GM18507 (cell line): ENCODE measurements at places on chromosomes 2 and 18.

DNA sequence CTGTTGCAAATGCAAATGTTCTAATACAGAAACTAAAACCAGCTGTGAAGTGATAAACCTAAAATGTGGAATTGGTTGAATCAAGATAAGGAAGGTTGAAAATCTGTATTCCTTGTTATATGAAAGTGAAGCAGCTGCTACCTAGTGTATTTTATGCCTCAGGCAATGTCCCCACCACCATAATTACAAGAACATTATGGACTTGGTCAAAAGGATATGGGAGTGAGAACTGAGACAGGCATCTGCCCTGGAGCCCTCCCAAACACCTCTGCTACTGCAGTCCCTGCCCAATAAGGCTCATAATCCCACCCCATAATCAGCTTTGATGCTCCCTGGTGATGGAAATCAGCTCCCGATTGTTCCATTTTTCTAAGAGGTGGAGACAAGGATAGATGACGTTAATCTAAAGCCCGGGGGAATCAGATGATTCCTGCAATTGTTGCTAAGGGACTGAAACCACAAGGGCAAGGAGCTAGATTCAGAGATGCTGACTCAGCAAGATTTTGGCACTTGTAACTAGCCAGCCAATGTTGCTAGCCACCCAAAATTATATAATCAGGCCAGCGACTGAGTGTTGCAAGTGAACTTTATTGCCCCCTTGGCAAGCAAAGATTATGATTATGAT, 69.5 kb downstream of the EVA1A start:
- DNase-seq, result no peak

DNA sequence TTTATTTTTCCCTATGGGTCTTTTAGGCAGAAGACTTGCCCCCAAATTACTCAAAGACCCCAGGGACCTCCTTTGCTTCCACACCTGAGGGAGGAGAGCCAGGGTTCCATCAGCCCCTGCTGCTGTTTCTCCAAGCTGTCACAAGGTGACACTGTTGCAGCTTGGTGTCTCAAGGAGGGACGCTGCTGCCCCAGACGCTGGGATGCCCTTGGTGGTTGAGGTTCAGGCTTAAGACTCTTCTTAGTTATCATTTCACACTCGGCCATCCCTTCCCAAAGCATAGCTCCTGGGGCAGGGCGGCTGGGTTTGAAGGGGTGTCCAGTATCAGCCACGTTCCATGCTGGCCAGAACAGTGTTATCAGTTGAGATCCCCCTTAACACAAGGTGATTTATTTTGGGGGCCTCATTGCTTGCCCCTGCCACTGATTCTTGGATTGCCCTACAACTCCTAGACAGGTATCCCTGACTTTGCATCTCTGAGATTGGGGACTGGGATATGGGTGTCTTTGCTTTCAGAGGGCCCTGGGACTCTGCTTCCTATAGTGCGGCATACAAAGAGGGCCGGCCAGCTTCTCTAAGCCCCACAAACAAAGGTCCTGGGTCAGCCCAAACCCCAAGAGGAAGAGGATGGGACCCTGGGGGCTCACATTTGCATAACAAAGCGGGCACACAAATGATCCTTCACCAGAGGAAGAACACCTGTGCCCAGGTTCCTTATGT, 22.7 kb downstream of the GPR55 start:
- peak; percentile 48 for DNase-seq

- no peak for DNase-seq
Measured at GRCh38 chr2:191030521-191031154, 16.7 kb upstream of the STAT1 start.

- DNase-seq, result no peak
Measured at GRCh38 chr2:41697389-41697788, 350.4 kb upstream of the PKDCC start.

GRCh38 chr2:203820969-203821368, 46.6 kb upstream of the CTLA4 start:
- DNase-seq, result no peak

DNA sequence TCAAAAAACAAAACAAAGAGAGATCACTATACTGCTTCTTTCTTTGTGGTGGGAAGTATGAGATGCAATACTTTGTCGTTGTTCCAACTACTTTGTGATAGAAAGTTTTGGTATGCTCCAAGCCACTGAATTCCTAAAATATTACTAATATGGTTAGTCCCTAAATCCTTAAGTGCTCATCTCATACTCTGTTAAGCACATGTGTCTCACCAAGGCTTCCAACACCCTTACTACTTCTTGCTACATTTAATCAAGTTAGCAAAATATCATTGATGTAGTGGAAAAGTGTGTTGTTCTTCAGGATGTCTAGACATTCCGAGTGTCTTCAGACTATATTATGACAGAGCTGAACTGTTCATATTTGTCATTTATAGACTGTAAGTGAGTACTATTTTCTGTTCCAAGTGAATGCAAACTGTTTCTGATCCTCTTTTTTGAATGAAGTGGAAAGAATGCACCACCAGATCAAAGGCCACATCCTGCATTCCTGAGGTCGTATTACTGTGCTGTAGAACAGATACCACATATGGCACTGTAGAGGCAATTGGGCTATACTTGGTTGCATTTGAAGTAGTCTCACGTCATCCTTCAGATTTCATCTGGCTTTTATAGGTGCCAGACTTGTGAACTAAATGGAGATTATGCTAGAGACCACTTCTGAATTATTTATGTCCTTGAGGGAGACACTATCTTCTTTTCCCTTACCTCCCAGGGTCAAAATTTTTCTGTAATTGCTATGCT, 298.4 kb upstream of the ZNF521 start:
- DNase-seq, result no peak

GRCh38 chr2:38153476-38154135, 77.7 kb upstream of the CYP1B1 start:
- no peak for DNase-seq

- no peak for DNase-seq
Measured at GRCh38 chr2:158049129-158049855, 52.4 kb upstream of the UPP2 start.

DNA sequence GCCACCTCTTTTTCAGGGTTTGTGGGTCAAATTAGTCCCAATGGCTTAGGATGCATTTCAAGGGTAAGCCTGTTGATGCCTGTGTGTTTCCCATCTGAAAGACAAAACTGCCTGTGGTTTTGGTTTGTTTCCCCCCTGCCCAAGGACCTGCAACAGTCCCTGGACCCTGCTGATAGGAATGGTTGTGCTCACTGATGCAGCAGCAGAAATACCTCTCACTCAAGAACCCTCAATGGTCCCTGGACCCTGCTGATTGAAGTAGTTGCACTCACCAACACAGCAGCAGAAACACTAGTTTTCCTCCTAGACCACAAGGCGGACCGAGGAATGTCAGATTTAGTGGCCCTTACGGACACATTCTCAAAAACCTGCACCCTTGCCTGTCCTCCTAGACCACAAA, 386.9 kb downstream of the NUP35 start:
- DNase-seq, result no peak

DNA sequence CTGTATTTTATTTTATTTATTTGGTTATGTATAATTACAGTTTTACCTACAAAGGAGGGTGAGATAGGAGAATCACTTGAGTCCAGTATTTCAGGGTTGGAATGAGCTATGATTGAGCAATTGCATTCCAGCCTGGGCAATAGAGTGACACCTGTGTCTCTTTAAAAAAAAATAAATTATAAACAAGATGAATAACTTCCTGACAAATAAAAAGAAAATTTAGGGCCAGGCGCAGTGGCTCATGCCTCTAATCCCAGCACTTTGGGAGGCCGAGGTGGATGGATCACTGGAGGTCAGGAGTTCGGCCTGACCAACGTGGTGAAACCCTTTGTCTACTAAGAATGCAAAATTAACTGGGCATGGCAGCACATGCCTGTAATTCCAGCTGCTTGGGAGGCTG, 17.3 kb downstream of the MTA3 start:
- no peak for DNase-seq

DNA sequence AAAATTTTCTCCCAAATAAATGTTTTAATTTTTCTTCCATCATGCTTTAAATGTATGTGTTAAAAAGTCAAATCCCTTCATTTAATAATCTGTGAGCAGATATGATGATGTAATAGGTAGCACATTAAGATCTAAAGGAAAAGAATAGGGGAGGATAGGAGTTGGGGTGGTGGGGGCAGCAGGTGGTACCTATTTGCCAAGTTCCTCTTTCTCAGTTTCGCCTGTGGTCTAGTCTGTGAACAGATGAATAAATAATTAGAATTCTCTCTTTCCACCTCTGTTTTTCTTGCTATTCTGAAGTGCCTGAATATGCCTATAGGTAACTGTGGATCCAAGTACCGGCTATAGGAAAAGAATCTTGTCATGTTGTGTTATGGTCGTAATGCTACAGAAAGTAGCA, 152.5 kb downstream of the NRXN1 start:
- no peak for DNase-seq

DNA sequence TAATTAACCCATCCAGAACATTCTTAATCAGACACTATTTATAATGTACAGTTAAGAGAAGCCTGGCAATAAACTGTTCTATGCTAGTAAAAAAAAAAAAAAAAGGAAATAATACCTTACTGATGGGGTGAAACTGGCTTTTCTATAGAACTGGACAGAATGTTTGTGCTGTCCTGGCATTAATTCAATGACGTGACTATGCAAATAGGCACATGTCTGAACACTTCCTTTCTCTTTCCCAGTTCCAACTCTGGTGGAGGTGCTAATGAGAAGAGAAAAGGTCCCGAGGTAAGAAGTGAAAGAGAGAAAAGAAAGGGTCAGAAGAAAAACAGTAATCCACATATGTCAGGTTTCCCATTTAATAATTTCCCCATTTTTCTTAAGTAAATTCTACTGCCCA, 508.4 kb downstream of the ZEB2 start:
- DNase-seq, result no peak

DNA sequence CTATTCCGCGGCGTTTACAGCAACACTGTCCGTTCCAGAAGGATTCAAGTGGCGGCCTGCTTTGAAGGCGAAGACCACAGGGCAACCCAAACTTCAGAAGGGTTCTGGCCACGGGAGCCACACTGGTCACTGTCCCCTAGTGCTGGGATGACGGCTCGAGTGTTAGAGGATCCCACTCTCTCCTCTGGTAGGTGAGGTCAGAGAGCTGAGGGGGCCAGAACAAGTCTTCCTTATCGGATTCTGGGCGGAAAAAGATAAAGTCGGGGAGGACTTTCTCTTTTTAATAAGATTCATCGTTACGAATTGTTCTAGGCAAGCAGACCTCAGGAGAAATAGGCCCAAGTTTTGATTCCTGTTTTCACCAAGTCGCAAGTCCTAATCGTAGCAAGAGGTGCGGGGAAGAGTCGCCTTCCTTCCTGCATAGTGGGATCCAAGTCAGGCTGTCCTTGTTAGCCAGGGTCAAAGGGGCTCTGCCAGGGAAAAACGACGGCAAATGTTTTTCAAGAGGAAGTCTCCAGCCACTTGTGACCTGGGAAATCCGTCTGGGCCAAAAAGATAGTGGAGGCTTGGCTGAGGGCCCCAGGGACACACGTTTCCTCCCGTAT, 864 bp upstream of the MYL12A start:
- no peak for DNase-seq

DNA sequence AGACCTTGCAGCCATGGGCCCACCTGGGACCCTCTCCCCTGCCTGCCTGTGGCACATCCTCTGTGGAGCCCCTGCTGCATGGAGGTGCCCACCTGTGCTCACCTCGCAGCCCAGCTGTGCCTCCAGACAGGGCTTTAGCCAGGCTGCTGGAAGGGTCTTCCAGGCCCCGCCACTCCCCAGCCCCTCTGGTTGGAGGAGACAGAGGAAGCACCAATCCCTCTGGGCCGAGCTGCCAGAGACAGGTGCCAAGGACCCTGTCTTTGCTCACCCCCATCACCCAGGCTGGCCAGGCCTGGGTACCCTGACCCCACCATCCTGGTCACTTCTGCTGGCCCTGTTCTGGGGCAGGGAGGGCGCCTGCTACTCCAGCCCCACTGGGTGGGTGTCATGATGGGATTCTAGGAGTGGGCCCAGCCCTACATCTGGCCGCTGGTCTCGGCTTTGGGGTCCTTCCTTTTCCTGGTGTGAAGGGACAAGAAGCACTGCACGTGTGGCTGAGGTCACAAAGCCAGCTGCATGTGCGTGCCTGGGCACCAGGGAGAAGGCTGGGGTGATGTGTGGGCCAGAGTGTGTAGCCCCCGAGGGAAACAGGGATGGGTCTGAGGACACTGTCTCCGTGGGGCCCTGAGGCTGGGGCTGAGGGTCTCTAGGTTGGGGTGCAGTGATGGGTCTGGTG, 9.3 kb upstream of the NEU4 start:
- no peak for DNase-seq

GRCh38 chr18:76553715-76554546, 58.9 kb upstream of the ZNF516 start:
- DNase-seq, result no peak

- no peak for DNase-seq
Measured at GRCh38 chr2:69594341-69594740, 49.2 kb downstream of the AAK1 start.

DNA sequence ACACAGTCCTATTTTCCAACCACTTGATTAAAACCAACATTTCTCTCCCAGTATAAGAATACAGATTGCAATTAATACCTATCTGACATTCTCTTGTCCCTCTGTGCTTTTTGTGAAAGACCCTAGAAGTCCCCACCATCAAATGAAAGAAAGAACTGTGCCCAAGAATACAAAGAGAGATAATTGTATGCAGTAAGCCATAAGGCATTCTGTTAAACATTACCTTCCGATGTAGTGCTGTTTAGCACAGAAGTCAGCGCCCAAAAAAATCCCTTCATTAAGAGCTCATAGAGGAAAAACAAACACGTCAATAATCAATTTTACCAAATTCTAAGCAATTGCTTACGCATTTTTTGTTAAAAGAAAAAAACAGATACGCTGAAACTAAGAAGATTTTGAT, 41.1 kb downstream of the ZNF516 start:
- DNase-seq, result no peak

GRCh38 chr2:45652090-45653031, 886 bp downstream of the PRKCE start:
- no peak for DNase-seq

DNA sequence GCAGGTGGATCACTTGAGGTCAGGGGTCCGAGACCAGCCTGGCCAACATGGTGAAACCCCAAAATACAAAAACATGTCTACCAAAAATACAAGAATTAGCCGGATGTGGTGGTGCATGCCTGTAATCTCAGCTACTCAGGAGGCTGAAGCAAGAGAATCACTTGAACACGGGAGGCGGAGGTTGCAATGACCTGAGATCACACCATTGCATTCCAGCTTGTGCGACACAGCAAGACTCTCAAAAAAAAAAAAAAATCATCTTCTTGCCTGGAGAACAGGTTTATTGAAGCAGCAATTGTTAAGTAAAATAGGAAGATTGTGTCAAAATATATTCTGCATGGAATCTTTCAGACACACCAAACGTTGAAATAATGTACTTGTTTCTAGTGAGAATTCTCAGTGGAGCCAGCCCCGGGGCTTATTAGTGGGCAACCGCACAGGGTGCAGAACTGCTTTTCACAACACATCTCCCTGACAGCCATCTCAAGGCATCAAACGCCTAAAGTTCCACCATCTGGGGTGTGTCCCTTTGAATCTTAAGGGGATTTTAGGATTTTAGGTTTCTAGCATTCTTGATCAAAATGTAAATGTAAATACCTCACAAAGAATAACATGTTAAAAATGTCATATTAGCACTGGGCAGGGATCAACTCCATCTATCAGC, 28.6 kb upstream of the PPP4R1 start:
- DNase-seq, result no peak

GRCh38 chr2:33730193-33730592, 131.1 kb upstream of the FAM98A start:
- no peak for DNase-seq

GRCh38 chr18:3052411-3052758, 39.4 kb upstream of the LPIN2 start:
- no peak for DNase-seq

- no peak for DNase-seq
Measured at GRCh38 chr2:126627643-126628042, 28.3 kb upstream of the GYPC start.

GRCh38 chr18:21759836-21760235, 19.2 kb downstream of the MIB1 start:
- no peak for DNase-seq
